ENCODE measurements at places on chromosomes 3 and 15. TPM values are rescaled to one million over a fixed set of nuclear protein-coding genes. Genes with fewer than 3 reads are reported as not detected.

- no peaks in the 10 kb centered on the region for H3K27me3 ChIP-seq
- H3K4me1 ChIP-seq: no peaks in the 10 kb centered on the region
- no peak overlapping the region for H3K27ac ChIP-seq
- no peak for DNase-seq
These were observed 24.1 kb downstream of the CBLB start for GRCh38 chr3:105844704-105845103.

GRCh38 chr3:117666325-117666724 lies 956.7 kb downstream of the TUSC7 start:
- H3K27me3 ChIP-seq: no peaks in the 10 kb centered on the region
- no peaks in the 10 kb centered on the region for H3K4me1 ChIP-seq
- H3K4me3 ChIP-seq: no peak overlapping the region
- H3K36me3 ChIP-seq: no peaks in the 10 kb centered on the region
- no peak overlapping the region for H3K27ac ChIP-seq

- H3K27me3 ChIP-seq: peaks cover 20% of the 10 kb centered on the region
- no peak overlapping the region for H3K27ac ChIP-seq
- no peaks in the 10 kb centered on the region for H3K4me1 ChIP-seq
- DNase-seq: no peak
- no peaks in the 10 kb centered on the region for H3K36me3 ChIP-seq
These were observed 12.7 kb downstream of the SOX2 start for GRCh38 chr3:181724192-181724965.

Gene TBC1D2B
- polyA plus RNA-seq: 30.8 TPM

DNA sequence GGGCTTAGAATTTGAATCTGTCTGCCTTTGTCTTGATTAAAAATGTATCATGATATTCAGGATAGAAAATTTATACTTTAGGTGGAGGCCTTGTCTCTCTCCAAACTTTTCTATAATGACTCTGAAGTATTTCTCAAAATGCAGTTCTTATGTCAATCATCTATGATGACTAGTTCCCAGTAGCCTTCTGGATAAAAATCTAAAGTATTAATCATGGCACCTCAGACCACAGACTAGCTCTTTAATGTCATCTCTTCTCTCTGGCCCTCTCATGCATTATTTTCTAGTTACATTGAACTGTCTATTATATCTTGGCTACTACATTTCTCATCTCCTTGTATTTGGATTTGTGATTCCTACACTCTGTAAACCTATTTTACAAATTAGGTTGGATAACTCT lies 96.9 kb downstream of the ZPLD1 start:
- H3K27ac ChIP-seq: no peak overlapping the region
- H3K36me3 ChIP-seq: no peaks in the 10 kb centered on the region
- no peaks in the 10 kb centered on the region for H3K4me1 ChIP-seq
- peaks cover 7% of the 10 kb centered on the region for H3K27me3 ChIP-seq

Gene SLCO2A1
- polyA plus RNA-seq: 11.9 TPM

Gene SCN5A
- 2.7 TPM for polyA plus RNA-seq

- H3K36me3 ChIP-seq: no peaks in the 10 kb centered on the region
- H3K27me3 ChIP-seq: no peaks in the 10 kb centered on the region
- no peaks in the 10 kb centered on the region for H3K4me1 ChIP-seq
- no peak overlapping the region for H3K27ac ChIP-seq
- H3K4me3 ChIP-seq: no peak overlapping the region
These were observed 237.4 kb upstream of the CTDSPL start for GRCh38 chr3:37624276-37624675.

DNA sequence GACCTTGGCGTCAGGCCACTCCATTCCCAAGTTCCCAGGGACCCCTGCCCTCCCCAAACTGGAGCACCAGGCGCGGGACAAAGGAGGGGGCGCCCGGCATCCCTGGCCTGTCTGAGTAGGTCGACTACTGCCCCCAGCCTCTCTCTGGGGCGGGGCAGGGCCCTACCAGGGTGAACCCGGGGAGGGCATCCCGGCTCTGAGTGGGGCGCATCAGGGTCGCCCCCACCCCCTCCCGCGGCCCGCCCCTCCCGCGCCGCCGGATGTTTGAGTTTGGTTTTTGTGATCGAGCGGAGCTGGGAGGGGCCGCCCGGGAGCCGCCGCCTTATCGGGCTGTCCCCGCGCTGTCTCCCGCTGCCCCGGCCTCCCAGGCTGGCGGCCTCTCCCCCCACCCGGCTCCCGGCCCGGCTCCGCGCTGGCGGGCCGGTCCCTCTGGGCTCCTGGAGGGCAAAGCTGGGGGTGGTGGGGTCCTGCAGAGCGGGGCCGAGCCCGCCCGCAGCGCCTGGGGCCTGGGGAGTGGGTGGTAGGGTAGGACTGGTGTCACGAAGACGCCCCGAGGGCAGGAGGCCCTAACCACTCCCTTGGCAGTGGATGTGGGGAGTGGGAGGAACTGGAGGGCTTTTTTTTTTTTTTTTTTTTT lies 47.2 kb upstream of the SMAD6 start:
- no peak for DNase-seq
- H3K27me3 ChIP-seq: no peaks in the 10 kb centered on the region
- no peaks in the 10 kb centered on the region for H3K36me3 ChIP-seq

GRCh38 chr3:141050576-141051442 lies at the start of gene SPSB4:
SPSB4 (plus strand) TSS chr3:141051347; CDS start chr3:141066105, 14,758 bp downstream.
- no peaks in the 10 kb centered on the region for H3K4me1 ChIP-seq
- DNase-seq: peak; percentile 27
- no peak within 1 kb of the TSS for H3K4me3 ChIP-seq
- no peak within 1 kb of the TSS for H3K27ac ChIP-seq
- H3K27me3 ChIP-seq: peaks cover 26% of the 10 kb centered on the region
- no peaks in the 10 kb centered on the region for H3K36me3 ChIP-seq

Gene COL6A5
- polyA plus RNA-seq: not detected

DNA sequence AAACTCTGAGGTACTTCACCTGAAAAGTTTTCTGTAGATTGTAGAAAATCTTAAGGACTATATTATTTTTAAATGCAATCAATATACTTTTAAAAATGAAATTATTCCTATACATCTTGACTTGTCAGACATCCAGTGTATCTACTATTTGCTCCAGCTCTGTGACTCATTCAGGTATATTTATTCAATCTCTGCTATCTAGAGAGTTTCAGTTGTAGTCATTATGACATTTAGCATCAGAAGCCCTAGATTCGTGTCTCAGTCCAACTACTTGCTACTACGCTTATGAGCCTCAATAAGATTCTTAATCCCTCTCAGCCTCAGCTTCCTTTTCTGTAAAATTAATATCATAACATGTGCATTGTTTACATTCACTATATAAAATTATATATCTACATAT lies 22.3 kb upstream of the EIF1B start:
- H3K4me3 ChIP-seq: no peak overlapping the region
- H3K36me3 ChIP-seq: no peaks in the 10 kb centered on the region
- DNase-seq: no peak

DNA sequence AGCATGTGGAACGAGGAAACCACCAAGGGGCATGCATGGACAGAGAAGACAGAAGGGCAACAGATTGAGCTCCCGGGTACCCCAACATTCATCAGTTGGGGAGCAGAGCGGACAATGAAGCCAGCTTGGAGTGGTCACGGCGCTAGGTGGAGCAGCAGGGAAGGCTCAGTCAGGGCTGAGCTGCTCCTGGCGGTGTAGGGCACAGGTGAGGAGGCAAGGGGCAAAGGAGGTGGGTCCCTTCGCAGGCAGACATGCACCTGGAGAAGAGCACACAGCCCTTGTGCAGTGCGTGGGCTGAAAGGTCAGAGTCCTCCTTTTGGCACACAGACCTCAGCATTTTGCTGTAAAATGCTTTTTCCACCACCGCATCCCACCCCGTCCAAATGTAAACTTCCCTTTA lies 90.0 kb upstream of the SLC6A6 start:
- DNase-seq: no peak
- no peaks in the 10 kb centered on the region for H3K36me3 ChIP-seq
- H3K4me1 ChIP-seq: no peaks in the 10 kb centered on the region
- peaks cover 13% of the 10 kb centered on the region for H3K27me3 ChIP-seq
- H3K27ac ChIP-seq: no peak overlapping the region

- no peaks in the 10 kb centered on the region for H3K36me3 ChIP-seq
- no peaks in the 10 kb centered on the region for H3K4me1 ChIP-seq
- DNase-seq: no peak
These were observed 12.0 kb downstream of the RAB6B start for GRCh38 chr3:133883641-133884040.

Measured in endothelial cell of umbilical vein (primary cell).